ENCODE measurements at places on chromosomes 1 and 21.

DNA sequence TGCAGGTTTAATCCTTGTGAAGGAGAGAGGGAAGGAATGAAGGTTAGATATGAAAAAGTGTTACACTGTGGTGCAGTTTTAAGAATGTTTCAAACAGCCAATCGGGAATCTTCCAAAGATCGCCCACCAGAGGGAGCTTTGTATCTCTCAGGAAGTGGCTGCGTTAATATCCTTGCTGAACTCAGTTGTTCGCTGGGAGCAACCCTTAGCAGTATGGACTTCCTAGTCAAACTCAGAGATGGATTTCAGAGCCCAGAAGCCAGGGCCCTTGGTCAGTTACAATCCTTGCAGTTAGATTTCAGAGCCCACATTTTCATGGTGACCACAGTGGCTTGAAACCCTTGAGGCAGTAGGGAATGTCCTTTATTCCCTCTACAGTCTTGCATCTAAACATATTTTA is 136.2 kb downstream of the NTNG1 start:
- DNase-seq, result no peak

- no peak for DNase-seq
These were observed 21.4 kb upstream of the NEK7 start for GRCh38 chr1:198135366-198135765.

DNA sequence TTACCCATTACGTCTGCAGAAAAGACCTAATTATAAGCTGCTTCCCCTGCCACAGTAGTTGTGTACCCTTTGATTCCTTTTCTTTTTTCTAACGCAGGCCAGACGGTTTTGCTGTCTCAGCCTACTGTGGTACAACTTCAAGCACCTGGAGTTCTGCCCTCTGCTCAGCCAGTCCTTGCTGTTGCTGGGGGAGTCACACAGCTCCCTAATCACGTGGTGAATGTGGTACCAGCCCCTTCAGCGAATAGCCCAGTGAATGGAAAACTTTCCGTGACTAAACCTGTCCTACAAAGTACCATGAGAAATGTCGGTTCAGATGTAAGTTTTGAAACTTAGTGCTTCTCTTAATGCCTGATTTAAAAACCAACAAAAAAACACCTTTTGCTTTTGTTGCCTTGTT is 35.8 kb downstream of the ATF6 start:
- DNase-seq, result no peak

GRCh38 chr21:45179568-45180245 is 105.3 kb downstream of the ADARB1 start:
- no peak for DNase-seq

GRCh38 chr1:25698252-25698651 is 81.7 kb downstream of the MAN1C1 start:
- no peak for DNase-seq

DNA sequence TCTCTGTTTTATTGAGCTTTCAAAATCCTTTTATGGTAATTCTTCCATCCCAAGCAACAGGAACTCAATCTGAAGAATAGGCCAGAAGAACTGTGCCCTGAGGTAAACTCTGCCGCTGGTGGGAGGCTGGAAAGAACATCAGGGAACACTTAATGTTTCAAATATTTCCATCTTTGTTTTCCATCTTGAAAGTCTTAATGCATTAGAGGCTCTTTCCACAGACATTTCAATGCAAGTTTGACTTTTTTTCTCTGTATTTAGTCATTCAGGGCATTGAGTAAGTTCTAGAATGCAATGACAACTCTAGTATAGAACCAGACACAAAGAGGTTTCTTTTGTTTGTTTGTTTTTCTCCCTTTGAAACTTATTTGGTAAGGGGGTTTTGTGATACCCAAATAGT is 61.5 kb downstream of the KIAA0040 start:
- DNase-seq, result no peak

DNA sequence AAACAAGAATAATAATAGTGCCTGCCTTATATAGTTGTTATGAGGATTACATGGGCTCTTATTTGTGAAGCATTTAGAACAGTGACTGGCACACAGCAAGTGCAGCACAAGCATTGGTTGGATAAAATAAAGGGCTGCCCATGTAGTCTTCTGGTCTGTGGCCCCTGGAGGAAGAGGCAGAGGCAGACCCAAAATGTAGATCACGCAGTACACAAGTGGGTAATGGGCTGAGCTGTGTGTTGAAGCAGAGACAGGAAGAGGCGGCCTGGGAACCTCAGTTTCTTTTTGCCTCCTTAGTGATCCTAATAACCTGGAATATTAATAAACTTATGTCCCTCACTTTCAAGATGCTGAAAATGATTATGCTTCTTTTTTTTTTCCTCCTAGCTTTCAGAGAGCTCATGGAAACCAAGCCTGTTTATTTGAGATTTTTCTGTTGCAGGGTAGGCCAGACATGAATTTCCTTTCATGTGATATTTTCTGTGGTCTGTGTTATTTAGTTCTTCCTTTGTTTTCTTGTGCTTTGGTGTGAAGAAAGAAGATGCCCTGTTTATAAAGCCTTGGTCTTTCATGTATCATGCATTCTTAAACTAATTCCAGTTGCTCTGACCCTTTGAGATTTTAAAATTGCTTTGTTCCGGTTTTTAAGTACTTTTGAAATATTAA is 42.5 kb downstream of the LRRC8D start:
- no peak for DNase-seq

DNA sequence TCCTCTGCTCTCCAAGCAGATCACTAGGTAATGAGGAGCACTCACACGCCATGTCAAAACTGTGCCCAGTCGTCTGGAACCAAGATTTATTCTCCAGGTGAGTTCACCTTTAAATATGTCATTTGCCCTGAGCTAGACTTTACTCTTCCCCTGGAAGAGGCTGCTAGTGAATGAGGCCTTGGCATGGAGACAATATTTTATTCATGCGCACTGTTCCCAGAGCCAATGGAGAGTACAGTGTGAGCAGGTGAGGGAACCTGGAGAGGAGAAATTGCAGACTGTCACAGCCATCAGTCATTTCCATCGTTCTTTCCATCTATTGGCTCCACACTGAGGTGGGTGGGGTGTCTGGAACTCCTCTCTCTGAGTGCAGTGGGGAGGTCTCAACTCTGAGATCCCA is 333.6 kb downstream of the KCNH1 start:
- DNase-seq, result no peak

DNA sequence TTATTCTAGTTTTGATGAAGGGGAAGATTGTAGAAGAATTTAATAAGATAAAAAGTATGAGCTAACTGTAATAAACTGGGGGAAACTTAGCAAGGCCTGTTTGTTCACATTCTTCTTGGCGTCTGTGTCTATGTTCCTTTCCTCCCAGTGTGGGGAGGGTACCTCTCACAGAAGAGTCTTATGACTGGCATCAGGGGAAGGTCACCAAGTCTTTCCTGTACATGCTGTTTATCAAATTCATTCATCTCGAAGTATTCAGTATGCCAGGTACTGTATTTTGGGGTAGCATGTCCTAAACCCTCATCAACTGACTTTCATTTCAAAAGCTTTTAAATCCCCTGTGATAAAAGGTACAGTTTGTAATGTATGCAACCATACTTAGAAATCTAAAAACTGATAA is 78.4 kb downstream of the HS2ST1 start:
- DNase-seq, result no peak

GRCh38 chr1:56284928-56285327 is 294.4 kb downstream of the PLPP3 start:
- DNase-seq, result no peak

- no peak for DNase-seq
These were observed 6.8 kb upstream of the INAVA start for GRCh38 chr1:200887772-200888348.

DNA sequence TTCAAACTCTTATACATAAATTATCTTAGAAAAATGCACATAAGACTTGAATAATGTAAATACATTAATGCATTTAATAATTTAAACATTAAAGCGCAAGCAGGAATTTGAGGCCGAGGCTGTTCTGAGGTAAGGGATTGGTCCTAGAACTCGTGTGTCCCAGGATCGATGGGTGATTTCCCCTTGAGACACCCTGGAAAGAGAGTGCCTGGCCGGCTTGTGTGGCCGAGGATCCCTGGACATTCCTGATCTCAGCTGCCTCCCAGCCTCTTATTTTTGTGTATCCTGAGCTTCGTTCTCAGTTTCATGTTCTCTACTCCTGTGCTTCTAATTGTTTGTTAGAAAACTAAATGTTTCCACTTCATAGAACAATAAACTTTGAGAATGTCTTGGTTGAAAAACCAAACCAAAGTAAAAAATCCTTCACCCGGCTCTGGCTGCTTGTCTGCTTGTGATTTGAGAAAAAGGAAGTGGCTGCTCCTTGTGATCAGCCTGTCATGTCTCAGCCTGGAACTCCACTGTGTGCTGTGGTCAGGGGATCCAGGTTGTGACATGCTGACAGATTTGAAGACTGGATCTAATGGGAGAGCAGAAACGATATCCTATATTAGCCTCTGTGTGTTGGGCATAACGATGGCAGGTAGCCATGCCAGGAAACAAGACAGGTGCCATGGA is 40.7 kb downstream of the PEX14 start:
- DNase-seq, result no peak

GRCh38 chr1:230091473-230092231 is 24.6 kb downstream of the GALNT2 start:
- no peak for DNase-seq

DNA sequence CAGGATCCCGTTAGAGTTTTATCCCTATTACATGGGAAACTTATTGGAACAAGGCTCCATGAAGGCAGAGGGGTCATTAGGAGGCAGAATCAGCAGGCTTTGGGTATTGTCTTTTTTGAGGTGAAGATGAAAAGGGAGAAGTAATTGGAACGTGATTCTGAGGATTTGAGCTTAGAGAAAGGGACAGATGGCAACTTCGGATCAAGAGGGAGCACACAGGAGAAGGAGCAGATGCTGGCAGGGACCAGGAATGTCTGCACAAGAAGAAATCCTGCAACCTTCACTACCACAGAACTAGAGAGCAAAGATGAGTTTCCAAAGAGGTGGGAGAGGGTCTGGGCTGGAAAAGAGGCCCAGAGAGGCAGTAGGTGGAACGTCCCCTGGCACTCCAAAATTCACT is 202.8 kb downstream of the RRAGC start:
- no peak for DNase-seq

DNA sequence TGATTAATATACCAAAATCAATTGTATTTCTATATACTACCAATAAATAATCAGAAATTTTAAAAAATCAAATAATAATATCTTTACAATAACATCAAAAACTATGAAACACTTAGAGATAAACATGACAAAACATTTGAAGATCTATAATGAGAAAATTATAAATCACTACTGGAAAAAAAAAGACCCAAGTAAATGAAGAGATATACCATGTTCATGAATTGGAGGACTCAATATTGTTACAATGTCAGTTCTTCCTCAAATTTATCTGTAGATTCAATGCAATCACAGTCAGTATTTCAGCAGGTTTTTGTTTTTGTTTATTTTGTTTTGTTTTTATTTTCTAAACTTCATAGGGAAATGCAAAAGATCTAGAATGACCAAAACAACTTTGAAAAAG is 4.2 kb upstream of the ITPKB start:
- no peak for DNase-seq

GRCh38 chr1:173163222-173163621 is 43.9 kb downstream of the TNFSF4 start:
- DNase-seq, result no peak
